ENCODE measurements at places on chromosomes 7 and 10. TPM values are rescaled to one million over a fixed set of nuclear protein-coding genes. Genes with fewer than 3 reads are reported as not detected.

IGFBP3 gene
- 20.3 TPM for total RNA-seq

LIPK gene
- total RNA-seq: not detected

NME8 gene
- 1.9 TPM for total RNA-seq

OR6B1 gene
- total RNA-seq: not detected

DMBT1 gene
- 0.02 TPM for total RNA-seq

COL28A1 gene
- 1.1 TPM for total RNA-seq

FAM107B gene
- total RNA-seq: 24.0 TPM

HPSE2 gene
- 0.12 TPM for total RNA-seq

UTF1 gene
- 1.9 TPM for total RNA-seq

BCAP29 gene
- total RNA-seq: 38.3 TPM

PRXL2A gene
- 101 TPM for total RNA-seq

TDRD1 gene
- not detected for total RNA-seq

GAD2 gene
- total RNA-seq: not detected

PILRB gene
- 55.2 TPM for total RNA-seq

HTR7 gene
- total RNA-seq: 7.6 TPM

TAC1 gene
- not detected for total RNA-seq

NRBF2 gene
- total RNA-seq: 27.5 TPM

CTAGE4 gene
- total RNA-seq: 2.1 TPM

VSTM4 gene
- 0.51 TPM for total RNA-seq

ECHDC3 gene
- total RNA-seq: 15.7 TPM

EPDR1 gene
- total RNA-seq: 7.8 TPM

SLC26A4 gene
- total RNA-seq: not detected

SPDYE5 gene
- total RNA-seq: not detected

CPA4 gene
- 0.32 TPM for total RNA-seq

POLL gene
- 51.8 TPM for total RNA-seq

LIPM gene
- total RNA-seq: not detected

FFAR4 gene
- total RNA-seq: not detected

CTAGE8 gene
- not detected for total RNA-seq

TET1 gene
- total RNA-seq: 60.5 TPM

CREB5 gene
- 1.8 TPM for total RNA-seq

LRRTM3 gene
- 0.16 TPM for total RNA-seq

LRIT1 gene
- total RNA-seq: 0.11 TPM

SPDYE2B gene
- not detected for total RNA-seq

FANK1 gene
- total RNA-seq: 7.8 TPM

PPP1R9A gene
- total RNA-seq: 38.7 TPM

SLC18A3 gene
- not detected for total RNA-seq

TMEM184A gene
- 5.7 TPM for total RNA-seq

TEX47 gene
- not detected for total RNA-seq

RASSF4 gene
- 11.7 TPM for total RNA-seq

ZNF735 gene
- total RNA-seq: not detected

CLEC2L gene
- 1.5 TPM for total RNA-seq

NYAP1 gene
- 7.6 TPM for total RNA-seq

LANCL2 gene
- total RNA-seq: 17.7 TPM

LRRC61 gene
- total RNA-seq: 0.77 TPM

TBX20 gene
- total RNA-seq: 35.2 TPM

Data from endodermal cell (in vitro differentiated cells).